IPS-NIHi11 (cell line): ENCODE measurements at places on chromosomes 5 and 9.
A peak's percentile ranks its signal among the peaks of the same experiment; 100 is the strongest.

DNA sequence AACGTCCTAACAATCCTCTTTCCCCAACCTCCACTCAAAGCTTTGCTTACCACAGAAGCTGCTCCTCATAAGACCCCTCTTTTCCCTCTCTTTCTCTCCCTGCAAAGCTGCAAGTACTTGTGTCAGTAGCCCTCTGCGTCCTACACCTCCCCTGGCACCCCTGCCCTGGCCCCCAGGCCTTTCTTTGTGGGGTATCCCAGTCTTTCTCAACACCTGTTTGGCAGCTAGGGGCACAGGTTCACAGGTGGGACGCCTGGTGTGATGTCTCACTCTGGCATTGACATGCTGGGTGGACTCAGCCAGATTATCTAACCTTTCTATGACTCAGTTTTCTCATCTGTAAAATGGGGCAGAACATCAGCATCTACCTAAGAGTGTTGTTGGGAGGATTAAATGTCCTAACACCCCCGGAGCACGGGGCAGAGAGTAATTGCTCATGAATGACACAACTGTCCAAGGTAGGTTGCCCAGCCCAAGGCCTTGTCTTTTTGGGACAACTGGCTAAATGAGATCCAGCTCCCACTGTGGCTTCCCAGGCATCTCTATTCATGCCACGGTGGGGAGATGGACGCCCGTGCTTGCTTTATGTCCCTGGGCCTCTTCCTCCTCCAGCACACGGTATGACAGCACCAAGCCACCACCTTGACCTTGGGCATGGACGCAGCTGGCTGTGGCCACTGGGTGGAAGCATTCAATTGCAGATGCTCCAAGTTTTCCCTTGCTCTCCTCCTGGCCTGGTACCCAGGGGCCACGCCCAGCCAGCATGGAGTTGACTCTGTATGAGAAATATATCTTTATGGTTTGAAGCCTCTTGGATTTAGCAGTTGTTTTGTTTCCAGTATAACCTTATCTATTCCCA is 190.4 kb downstream of the RGS3 start:
- no peak for DNase-seq

- DNase-seq: no peak
These were observed 193.0 kb downstream of the RFX3 start for GRCh38 chr9:3332802-3333201.

DNA sequence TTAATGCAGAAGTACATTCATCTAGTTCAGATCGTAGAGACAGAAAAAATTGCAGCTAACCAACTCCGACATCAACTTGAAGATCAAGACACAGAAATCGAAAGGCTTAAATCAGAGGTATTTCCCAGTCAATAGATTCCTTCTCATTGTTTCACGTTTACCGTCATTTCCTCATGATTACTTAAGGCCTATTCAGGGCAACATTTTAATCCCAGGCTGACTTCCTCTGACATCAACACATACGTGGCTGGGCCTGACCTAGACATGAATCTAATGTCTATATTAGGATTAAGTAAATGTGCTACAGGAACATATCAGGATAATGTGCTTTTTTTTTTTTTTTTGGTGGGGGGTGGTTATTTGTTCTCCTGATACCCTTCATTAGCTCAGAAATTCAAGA is 107.9 kb downstream of the RASGRF2 start:
- DNase-seq: no peak

- DNase-seq: no peak
These were observed 1943.3 kb downstream of the MAT2B start for GRCh38 chr5:165448753-165449152.

- DNase-seq: no peak
These were observed 13.3 kb downstream of the SLC25A46 start for GRCh38 chr5:110751902-110752762.

DNA sequence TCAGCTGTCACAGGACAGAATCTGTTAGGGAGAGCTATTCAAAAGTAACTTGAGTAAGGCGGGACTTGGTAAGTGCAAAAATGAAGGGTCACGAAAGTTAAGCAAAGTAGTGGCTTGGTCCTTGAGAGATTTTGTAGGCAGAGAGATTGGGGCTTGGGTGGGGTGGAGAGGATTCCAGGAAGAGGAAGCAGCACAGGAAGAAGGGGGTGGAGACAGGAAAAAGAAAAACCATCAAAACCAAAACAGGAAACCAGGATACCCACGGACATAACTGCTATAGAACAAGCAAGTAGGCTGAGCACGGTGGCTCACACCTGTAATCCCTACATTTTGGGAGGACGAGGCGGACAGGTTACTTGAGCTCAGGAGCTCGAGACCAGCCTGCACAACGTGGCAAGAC is 3.7 kb downstream of the ROPN1L start:
- DNase-seq: no peak

GRCh38 chr5:150302301-150303069 is at the start of gene ARSI:
TSS of gene ARSI (minus strand) at chr5:150302905. CDS start at chr5:150302373, 532 bp downstream.
- DNase-seq: peak; percentile 95

DNA sequence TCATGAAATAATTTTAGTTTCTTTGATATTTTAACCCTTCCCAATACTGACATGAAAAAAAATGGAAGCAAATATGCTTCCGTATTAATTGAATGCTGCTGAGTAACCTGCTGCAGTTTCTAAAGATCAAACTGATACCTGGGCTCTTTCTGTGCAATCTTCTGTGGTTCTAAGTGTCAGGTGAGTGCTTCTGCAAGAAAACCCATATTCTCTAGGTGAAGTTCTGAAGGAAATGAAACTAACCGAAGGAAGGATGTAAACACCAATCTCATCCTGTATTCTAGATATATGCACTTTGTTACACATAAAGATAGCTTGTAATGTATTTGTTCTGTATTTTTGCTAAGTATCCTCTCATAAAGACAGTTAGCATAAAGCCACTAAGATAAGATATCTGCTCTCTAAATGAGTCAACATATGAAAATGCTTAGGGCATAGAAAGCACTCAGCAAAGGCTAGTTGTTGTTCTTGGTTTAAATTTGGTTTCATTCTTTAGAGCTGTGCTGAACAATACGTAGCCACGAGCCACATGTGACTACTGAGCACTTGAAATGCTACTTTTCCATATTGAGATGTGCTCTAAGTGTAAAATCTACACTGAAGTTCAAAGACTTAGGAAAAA is 52.0 kb downstream of the ITGA2 start:
- DNase-seq: no peak

- peak; percentile 81 for DNase-seq
These were observed 4.8 kb upstream of the ST6GALNAC4 start for GRCh38 chr9:127921557-127922120.
